A549 treated with CpdA at 1 μM for 4 hours (cell line): ENCODE measurements at places on chromosomes 1 and 21. TPM values are rescaled to one million over a fixed set of nuclear protein-coding genes. Genes with fewer than 3 reads are reported as not detected.

The LHX4 gene
- total RNA-seq = 0.42 to 0.48 TPM (median 0.45 TPM) in 5 replicates

The SETDB1 gene
- 22.9 to 24.6 TPM (median 23.6 TPM) in 5 replicates for total RNA-seq

The LEFTY2 gene
- total RNA-seq = not detected in 5 replicates

The EPHA8 gene
- total RNA-seq = 0.01 to 0.03 TPM in 2 of 5 replicates, not detected in the others

The SPATA46 gene
- not detected in 5 replicates for total RNA-seq

The C1orf94 gene
- 0.02 TPM in 1 of 5 replicates, not detected in the others for total RNA-seq

The LCE6A gene
- total RNA-seq = not detected in 5 replicates

The FAM72C gene
- total RNA-seq = 5.6 to 7.2 TPM (median 6.4 TPM) in 5 replicates

The CLCA2 gene
- not detected in 5 replicates for total RNA-seq

The SPRR1B gene
- total RNA-seq = not detected in 5 replicates

The PROK1 gene
- total RNA-seq = not detected in 5 replicates

The OXCT2 gene
- total RNA-seq = 0.38 to 0.64 TPM (median 0.40 TPM) in 5 replicates

The SLAMF8 gene
- not detected in 5 replicates for total RNA-seq

The CFAP107 gene
- total RNA-seq = not detected in 5 replicates

The PPFIA4 gene
- total RNA-seq = 0.25 to 1.1 TPM (median 0.34 TPM) in 5 replicates

The CHIA gene
- total RNA-seq = not detected in 5 replicates

The CD84 gene
- not detected in 5 replicates for total RNA-seq

The PRR9 gene
- total RNA-seq = not detected in 5 replicates

The FCER1G gene
- 0.18 TPM in 1 of 5 replicates, not detected in the others for total RNA-seq

The KCNQ4 gene
- total RNA-seq = 0.14 to 0.39 TPM (median 0.25 TPM) in 5 replicates

The OR14K1 gene
- not detected in 5 replicates for total RNA-seq

The KIF17 gene
- 0.90 to 1.7 TPM (median 1.2 TPM) in 5 replicates for total RNA-seq

The PKLR gene
- not detected in 5 replicates for total RNA-seq

The ADORA1 gene
- 0.80 to 1.3 TPM (median 1.2 TPM) in 5 replicates for total RNA-seq

The PTPN22 gene
- not detected in 5 replicates for total RNA-seq

The TIE1 gene
- not detected in 5 replicates for total RNA-seq

The AMY2A gene
- not detected in 5 replicates for total RNA-seq

The RIPPLY3 gene
- 0.56 to 0.73 TPM (median 0.66 TPM) in 5 replicates for total RNA-seq

The VTCN1 gene
- 0.06 to 0.25 TPM (median 0.08 TPM) in 4 of 5 replicates, not detected in the other for total RNA-seq

The CD1C gene
- not detected in 5 replicates for total RNA-seq

The EPHA10 gene
- total RNA-seq = 0.51 to 0.91 TPM (median 0.62 TPM) in 5 replicates

The MAPKAPK2 gene
- total RNA-seq = 61.0 to 70.9 TPM (median 65.7 TPM) in 5 replicates

The KRTAP11-1 gene
- total RNA-seq = not detected in 5 replicates

The MYOG gene
- total RNA-seq = not detected in 5 replicates

The RIMS3 gene
- total RNA-seq = 0.48 to 0.99 TPM (median 0.88 TPM) in 5 replicates

The AKR7A2 gene
- 35.2 to 53.9 TPM (median 49.8 TPM) in 5 replicates for total RNA-seq

The GPR52 gene
- 0.17 TPM in 1 of 5 replicates, not detected in the others for total RNA-seq

The APCS gene
- not detected in 5 replicates for total RNA-seq

The FBXO2 gene
- 7.2 to 10.0 TPM (median 8.9 TPM) in 5 replicates for total RNA-seq

The LENEP gene
- not detected in 5 replicates for total RNA-seq

The RYR2 gene
- 0.01 to 0.06 TPM (median 0.02 TPM) in 3 of 5 replicates, not detected in the others for total RNA-seq

The C1orf226 gene
- 0.66 to 1.2 TPM (median 0.90 TPM) in 5 replicates for total RNA-seq

The WRAP73 gene
- 18.3 to 21.9 TPM (median 20.6 TPM) in 5 replicates for total RNA-seq
